ENCODE measurements at places on chromosomes 6 and 20.

GRCh38 chr6:96196633-96197032, 180.9 kb downstream of the FUT9 start:
- no peak for DNase-seq

DNA sequence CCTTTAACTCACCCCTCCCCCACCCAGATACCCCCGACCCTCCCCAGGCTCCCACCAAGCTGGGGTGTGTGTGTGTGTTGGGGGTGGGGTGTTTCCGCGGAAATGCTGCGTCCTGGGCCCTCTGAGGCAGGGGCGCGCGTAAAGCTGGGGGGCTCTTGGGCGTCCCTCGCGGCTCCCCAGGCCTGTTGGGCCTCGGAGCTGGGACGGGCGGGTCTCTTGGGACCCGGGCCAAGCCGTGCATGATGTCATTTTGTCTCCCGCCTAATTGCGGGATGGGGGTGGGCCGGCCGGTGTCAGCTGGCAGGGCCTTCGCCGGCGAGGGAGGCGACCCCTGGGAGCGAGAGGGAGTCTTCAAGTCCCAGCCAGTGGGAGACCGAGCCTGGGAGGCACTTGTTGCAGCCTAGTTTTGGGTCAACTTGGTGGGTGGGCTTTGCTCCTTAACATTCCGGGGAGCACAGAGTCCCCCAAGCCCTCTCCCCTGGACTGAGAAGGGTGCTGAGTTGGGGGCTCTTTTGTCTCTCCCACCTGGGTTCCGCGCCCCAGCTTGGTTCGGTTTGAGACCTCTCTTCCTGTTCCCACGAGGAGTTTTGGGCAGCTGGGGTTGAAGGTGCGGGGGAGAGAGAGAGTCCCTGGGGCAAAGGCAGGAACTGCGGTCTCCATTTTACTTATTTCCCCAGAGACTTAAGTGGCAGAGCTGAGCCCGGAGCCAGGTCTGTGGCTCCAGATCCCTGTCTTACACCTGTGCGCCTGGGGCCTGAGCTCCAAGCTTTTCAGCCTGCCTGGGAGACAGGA, 623 bp downstream of the MYBL2 start:
- no peak for DNase-seq

- DNase-seq: no peak
Measured at GRCh38 chr20:37934634-37935375, 31.9 kb downstream of the VSTM2L start.

DNA sequence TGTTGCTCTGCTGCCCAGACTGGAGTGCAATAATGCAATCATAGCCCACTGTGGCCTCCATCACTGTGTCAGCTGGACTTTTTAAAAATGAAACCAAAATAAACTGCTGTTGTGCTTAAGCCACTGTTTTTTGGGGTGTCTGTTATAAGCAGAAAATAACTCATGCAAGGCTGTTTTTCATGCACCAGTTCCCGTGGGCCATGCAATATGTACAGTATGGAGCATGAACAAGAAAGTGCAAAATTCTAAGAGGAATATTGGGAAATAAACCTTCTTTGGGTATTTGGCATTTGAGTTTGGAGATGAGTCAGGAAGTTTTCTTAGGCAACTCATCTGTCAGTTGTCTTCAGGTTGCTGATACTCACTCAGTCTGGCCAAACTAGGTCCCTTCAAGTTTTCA, 14.9 kb upstream of the ZFAND3 start:
- no peak for DNase-seq

GRCh38 chr20:37081717-37082289, 14.0 kb downstream of the RBL1 start:
- no peak for DNase-seq

DNA sequence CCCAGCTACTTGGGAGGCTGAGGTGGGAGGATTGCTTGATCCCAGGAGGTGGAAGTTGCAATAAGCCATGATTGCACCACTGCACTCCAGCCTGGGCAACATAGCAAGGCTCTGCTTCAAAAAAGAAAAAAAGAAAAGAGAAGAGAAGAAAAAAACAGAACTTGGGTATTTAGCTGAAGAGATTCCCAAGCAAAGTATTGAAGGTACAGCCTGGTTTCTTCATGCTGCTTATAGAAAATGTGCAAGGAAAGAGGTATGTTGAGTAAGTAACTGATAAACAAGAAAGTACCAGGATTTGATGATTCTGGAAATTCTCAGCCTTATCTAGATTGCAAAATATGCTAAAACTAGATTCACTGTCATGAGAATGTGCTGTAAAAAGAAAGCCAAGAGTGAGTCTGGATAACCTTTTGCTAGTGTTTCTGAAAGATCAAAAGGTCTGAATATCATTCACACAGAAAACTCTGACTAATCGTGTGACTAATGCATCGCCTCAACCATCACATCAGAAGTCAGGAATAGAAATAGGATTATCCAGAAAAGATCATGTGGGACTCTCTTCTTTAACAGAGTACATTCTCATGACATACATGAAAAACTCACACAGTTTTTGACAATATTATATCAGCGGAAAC, 32.4 kb upstream of the NOP56 start:
- peak; percentile 4 for DNase-seq

DNA sequence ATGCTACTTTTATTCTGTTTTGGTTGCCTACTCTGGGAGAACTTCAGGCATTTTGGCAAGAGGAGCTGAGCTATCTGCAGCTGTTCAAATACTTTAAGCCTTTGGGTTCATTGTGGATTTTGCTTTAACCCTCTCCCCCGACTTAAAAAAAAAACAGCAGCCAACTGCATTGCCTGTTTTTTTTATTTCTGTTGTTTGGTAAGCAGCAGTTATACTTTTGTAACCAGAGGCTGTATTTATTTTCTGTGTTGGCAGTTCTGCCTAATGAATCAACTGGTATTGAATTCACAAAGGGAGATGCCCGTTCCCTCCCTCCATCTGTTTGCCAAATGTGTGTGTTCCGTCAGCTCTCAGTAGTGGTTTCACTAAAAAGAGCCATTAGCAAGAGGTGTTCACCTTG, 484.0 kb downstream of the UTRN start:
- DNase-seq: no peak

DNA sequence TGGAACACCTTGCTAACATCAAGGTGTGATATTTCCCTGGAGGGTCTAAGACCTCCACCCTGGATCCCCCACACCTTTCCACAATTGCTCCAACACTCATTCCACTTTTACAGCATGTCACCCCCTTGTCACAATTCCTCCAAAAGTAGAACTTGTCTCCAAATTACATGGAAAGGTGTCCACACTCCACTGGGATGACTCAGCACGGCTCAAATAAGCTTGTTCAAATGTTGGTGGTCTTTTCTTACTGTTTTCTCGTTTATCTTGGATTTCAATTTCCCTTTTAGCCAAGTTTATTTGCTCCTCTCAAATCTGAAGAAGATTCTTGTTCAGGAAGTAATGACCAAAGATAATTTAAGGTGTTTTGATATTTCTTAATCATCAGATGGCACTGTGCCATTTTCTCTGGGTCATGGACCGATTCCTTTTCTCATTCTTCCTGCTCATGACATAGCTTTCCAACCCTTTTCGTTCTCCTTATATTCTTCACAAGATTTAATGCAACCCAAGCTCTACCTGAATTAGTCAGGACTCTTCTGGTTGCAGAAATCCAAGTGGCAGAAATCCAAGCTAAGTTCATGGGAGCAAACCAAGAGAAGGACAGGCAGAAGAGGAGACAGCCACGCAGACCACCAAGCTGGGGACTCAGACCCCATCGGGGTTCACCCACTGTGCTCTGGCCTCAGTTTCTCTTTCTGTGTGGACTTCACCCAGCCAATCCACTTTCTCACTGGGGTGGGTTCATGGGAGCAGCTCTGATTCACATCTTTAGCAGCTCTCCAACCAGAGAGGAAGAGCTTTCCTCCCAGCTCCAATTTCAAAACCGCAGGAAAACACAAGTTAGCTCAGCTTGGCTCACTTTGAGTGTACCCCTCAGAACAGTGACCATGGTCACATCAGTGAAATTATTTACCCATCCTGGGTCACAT, 110.5 kb upstream of the CDYL start:
- no peak for DNase-seq

GRCh38 chr20:33689493-33689892, 3.3 kb upstream of the E2F1 start:
- DNase-seq: no peak

- no peak for DNase-seq
Measured at GRCh38 chr20:60591172-60591799, 633.1 kb downstream of the CDH26 start.

GRCh38 chr6:81051952-81052351, 700.5 kb downstream of the TENT5A start:
- DNase-seq: no peak

DNA sequence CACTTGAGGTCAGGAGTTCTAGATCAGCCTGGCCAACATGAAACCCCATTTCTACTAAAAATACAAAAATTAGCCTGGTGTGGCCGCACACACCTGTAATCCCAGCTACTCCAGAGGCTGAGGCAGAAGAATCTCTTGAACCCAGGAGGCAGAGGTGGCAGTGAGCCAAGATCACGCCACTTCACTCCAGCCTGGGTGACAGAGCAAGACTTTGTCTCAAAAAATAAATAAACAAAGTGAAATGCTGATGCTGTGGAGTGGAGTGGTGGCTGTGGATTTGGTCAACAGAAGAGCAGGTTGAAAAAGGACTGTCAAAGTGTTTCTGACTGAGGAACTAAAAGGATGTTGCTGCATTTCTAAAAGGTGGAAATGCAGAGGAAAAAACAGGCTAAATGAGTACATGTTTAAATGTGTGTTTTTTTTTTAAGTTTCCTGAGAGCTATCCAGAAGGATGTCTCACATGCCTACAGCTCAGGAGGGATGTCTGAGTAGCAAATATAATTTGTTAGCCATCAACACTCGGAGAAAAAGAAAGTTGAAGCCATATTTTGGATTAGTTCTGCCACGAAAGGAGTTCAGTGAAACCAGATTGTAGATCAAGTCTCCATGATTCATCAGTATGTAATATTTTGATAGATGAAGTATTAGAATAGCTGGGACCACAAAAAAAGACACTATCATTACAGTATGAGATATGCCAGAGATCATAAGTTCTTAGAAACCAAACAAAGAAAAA, 621.1 kb upstream of the ADGRB3 start:
- no peak for DNase-seq

DNA sequence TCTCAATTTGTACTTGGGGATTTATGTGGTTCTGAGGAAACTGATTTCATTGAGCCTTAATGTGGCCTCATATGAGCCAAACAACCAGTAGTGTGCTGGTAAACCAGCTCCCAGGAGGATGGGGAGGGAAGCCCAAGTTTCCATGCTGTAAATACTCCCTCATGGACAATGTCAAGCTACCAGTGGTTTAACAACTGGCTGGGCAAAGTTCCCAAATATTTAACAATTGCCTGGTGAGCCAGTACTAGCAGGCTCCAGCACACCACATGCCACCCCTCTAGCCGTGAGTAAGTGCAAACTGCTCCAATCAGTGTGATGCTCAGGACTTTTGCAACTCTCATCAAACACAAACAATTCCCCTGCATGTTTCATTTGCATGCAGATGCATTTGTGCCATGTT, 19.2 kb upstream of the CDKN1A start:
- no peak for DNase-seq

DNA sequence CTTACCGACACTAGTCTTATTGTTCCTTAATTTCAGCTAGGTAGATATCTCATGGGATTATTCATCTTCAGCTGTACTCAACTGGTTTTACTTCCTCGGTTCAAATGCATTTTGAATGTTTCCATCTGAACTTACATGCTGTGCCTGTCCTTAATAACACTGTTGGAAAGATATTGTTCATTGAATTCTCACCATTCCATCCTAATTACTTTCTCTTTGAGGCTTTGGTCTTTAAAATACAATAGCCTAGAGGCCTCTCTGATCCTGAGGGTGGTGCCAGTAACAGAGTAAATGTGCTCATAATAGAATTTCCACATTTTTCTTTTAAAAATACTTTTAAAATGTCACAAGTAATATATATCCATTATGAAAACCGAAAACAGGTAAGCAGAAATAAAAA, 54.0 kb downstream of the IL20RA start:
- no peak for DNase-seq

GRCh38 chr6:13074415-13075140, 253.8 kb downstream of the TBC1D7 start:
- DNase-seq: no peak

GRCh38 chr6:139882977-139883728, 508.7 kb upstream of the CITED2 start:
- no peak for DNase-seq

DNA sequence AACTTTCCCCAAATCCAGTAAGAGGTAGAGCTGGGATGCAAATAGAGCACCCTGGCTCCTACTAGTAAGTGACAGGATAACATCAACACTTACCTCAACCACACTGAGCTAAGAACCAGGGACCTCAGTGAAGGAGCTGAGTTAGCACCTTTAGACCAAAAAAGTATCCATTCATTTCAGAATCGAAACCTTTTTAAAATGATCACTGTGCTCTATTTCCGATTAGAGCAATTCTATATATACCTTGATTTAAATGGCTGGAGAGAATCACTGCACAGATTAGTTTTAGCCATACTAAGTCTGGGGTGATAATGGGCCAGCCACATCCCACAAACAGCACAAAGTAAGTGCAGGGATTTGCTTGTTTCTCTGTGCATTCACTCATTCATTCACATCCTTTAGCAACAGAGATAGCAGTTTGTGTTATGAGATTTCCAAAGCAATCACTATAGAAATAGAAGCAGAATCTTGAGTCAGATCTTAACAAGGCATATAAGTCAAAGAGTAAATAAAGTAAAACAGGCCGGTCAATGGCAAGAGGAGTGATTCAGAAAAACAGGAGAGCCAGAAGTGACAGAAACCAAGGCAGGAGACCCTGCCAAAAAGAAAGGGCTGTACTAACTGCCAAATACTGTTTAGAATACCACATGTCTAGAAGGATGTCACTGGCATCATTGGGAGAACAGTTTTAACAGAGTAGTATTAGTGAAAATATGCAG, 136.3 kb downstream of the KIF13A start:
- no peak for DNase-seq

GRCh38 chr20:36836591-36837269, 39.2 kb upstream of the TLDC2 start:
- no peak for DNase-seq

- no peak for DNase-seq
Measured at GRCh38 chr6:13241364-13241763, 87.0 kb downstream of the TBC1D7 start.

GRCh38 chr6:35775031-35775430, 1.4 kb upstream of the CLPSL2 start:
- no peak for DNase-seq

GRCh38 chr6:131816869-131817268, 9.0 kb downstream of the ENPP1 start:
- no peak for DNase-seq

- DNase-seq: no peak
Measured at GRCh38 chr6:72275888-72276287, 346.0 kb upstream of the KCNQ5 start.

DNA sequence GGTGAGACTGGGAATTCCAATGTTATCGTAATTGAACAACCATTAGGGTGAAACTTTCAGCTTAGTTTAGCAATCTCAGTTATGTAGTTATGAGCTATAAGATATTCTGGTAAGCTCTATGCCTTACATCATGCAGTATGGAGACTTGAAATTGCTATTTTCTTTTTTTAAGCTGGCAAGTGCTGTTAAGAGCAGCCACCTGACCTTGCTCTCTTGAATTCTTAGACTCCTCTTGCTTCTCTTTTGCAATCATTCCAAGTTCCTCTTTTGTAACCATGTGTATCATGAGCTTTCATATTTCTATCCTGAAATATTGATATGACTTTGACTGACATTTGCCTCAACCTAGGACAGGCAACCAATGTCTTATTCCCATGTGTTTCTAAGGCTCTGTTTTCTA, 446.3 kb upstream of the SLC35B3 start:
- DNase-seq: no peak

All from kidney capillary endothelial cell (primary cell).